ENCODE measurements at places on chromosomes 5 and 9.

DNA sequence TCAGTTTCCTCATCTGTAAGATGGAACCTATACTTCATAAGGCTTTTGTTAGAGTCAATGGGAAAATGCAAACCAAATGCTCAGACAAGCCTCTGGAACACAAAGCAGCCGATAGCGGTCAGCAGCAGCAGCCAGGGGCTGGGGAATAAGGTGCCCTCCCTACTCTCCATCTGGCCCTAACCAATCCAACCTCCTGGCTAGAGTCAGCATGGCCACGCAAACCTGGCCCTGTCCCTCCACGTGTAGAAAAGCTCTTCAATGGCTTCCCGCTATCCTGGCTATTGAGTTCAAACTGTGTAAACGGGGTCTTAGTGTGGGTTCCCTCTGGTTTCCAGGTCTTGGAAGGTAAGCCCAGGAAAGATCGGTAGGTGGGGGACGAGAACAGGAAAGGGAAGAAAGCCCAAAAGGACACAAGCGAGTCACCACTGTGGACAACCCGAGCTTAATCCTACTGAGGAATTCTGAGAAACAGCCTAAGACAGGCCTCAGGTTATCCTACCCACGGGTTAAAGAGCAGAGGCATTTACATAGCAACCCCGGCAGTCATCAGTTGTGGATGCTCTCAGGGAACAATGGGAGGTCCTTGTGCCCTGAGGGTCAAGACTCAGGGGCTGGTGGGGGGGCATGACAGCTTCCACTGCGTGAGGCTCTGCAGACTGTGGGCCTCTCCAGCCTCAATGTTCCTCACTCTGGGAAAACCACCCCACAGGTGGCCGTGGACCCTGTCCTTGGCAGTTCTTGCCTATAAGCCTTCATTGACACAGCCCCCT, 30.9 kb downstream of the FABP6 start:
- peak; percentile 33 for DNase-seq

DNA sequence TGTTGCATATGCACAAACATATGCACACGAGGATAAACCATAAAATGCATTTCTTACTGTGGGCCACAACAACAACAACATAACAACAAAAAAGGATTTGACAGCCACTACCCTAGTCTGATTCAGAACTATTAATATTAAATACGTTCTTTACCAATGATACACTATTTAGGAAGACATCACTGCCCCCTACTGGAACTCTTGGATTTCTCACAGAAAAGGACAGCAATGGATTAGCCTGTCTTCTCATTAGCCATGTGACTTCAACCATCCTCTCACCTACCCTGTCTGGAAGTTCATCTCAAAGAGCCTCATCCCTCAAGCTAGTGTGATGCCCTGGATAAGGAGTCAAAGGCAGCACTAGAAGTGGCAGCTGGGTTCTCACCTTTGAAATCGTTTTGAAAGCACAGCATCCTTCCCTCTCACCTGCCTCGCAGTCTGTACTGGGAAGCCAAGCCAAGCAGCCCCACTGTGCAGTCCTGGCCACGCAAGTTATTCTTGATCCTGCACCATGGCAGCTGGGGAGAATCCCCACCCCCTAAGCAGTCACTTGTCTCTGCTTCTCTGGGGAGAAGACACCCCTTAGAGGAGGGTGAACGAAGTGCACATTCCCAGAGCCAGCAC, 64.6 kb downstream of the SH3TC2 start:
- peak; percentile 70 for DNase-seq

DNA sequence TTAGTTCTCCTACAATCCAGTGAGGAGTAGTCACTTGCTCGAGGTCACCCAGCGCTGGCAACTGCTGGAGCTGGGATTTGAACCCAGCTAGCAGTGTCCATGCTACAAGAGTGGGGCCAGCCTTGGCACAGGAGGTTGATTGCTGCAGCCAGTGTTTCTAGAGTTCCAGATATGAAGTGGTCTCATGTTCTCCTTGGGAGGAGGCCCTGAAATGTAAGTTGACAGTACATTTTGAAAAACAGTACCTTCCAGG, 802 bp downstream of the CCDC107 start:
- DNase-seq, result peak; percentile 37

GRCh38 chr9:126424511-126424910, 97.9 kb downstream of the MVB12B start:
- DNase-seq, result no peak

- DNase-seq, result no peak
Measured at GRCh38 chr9:136720898-136721338, 8.5 kb downstream of the DIPK1B start.

GRCh38 chr9:135186248-135187164, 99.0 kb downstream of the OLFM1 start:
- no peak for DNase-seq

DNA sequence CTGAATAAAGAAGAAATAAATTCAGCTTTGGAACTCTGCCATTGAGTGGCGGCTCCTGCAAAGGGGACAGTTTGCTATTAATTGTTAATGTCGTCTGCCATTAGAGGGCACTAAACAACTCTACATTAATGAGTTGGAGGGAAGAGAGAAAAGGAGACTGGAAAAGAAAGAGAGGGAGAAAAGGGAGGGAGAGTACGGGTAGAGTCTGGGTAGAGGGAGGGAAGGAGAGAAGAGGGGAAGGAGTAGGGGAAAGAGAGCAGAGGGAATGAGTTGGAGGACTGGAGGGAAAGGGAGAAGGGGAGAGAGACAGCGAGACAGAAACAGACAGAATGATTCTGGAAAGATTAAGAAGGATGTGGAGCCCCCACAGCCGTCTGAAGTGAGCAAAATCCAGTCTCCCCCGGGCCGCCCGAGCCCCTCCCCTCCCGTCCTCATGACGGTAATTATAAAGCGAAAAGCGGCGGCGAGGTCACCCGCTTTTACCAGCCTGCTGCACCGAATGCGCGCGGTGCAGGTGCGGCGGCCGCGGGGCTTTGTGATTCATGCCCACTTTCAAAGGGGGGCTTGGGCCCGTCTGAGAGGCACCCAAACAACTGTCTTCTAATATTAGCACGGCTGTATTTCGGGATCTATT, 1.9 kb upstream of the FST start:
- peak; percentile 71 for DNase-seq

GRCh38 chr9:136403538-136403914, 3.6 kb upstream of the SNAPC4 start:
- DNase-seq, result no peak

- no peak for DNase-seq
Measured at GRCh38 chr5:157327771-157328170, 61.8 kb downstream of the CYFIP2 start.

DNA sequence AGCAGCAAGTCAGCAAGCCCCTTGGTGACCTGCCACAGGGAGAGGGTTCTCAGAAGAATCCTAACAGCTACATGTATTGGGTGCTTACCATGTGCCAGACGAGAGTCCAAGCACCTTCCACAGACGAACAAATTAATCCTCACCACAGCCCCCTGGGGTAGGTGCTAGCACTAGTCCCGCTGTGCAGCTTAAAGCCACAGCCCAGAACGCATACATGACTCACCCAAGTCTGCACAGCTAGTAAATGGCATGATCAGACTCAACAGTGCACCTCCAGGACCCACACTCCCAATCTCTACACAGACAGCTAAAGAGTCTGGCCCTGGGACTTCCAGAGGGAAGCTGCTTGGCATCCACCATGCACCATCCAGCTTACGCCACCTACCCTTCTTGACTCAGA, 111.5 kb downstream of the PAX5 start:
- no peak for DNase-seq

DNA sequence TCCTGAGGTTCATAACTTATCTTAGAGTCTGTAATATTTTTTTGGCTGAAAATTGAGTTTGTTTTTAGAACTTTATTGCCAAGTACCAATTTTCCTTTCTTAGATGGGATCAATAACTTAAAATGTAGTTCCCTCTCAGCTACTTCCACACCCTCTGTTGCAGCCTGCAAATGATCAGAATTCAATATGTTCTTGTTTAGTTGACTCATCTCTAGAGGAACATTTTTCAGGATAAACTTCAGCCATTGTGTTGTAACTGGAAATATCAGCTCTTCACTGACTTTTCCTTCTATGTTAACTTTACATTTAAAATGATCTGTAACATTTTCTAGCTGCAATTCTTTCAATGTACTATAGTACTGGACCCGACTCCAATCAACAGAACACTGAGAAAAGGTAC, 115.7 kb downstream of the ESM1 start:
- no peak for DNase-seq

DNA sequence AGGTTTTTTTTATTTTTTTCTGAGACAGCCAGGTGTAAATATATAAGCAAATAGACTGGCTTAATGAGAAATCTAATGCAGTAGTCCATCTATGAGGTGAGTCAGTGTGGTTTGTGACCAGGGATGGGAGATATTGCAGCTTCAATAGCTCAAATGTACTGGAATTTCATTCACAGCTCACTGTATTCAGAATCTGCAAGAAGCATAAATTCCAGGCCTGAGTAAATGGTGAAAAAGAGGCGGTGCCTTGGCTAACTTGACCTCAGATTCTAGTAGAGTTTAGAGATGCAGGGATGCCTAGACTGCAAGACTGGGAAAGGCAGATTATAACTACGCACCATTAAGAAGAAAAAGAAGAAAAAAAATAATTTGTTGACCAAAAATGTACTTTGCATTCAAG, 151.9 kb upstream of the SMC2 start:
- DNase-seq, result no peak

GRCh38 chr5:72505539-72506157, 1.6 kb downstream of the ZNF366 start:
- DNase-seq, result no peak

DNA sequence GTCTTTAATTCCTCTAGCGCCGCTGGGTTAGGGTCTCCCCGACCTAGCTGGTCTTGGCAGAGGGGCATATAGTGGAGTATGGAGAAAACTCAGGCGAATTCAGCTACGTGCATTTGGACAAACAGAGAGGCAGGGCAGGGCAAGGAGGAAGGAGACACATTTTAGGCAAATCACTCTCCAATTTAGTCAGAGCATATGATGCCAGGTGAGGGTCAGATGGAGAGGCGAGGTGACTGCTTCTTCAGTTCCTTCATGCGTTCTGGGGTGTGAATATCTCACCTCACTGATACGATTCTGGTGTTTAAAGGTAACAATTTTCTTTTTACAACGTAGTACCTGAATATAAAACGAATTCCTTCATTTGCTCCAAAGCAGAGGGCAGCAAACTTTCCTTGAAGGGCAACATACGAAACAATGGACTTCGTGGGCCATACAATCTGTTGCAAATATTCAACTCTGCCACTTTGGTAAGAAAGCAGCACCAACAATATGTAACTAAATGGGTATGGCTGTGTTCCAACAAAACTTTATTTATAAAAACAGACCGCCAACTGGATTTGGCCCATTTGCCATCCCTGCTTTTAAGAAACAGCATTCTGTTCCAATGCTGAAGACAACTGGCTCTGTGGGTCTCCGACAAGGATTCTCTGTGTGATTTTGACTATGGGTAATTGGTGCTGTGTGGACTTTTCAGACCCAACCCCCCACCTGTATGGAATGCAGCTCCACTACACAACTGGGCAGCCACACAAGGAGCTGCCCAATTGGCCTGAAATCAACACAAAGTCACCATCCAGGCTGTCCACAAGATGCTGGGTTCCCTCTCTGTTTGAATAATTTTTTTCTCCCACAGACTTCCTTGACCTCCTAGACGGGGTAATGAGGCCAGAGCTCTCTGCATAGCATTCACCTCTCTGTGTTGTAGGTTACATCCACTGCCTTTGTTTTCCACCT, 53.8 kb downstream of the RAPGEF1 start:
- no peak for DNase-seq

GRCh38 chr5:147369742-147370374, 135.0 kb downstream of the STK32A start:
- no peak for DNase-seq

- DNase-seq, result peak; percentile 3
Measured at GRCh38 chr9:135588371-135588770, 26.8 kb downstream of the PAEP start.

DNA sequence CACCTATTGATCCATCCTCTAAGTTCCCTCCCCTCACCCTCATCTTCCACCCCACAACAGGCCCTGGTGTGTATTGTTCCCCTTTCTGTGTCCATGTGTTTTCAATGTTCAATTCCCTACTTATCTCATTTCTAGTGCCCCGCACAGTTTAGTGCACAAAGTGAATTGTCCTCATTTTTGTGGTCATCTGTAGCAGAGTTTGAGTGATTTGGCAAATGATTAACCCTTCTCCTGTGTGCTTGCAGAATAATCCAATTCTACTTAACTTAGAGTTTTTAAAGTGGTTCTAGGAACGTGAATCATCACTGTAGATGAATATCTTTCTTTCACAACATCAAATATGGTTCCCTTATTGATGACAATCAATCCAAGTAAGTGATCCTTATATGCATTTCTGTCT, 6.3 kb upstream of the HAPLN1 start:
- DNase-seq, result no peak

GRCh38 chr5:98510143-98510985, 263.1 kb upstream of the RGMB start:
- DNase-seq, result peak; percentile 27

GRCh38 chr5:76383126-76383832, 19.8 kb upstream of the IQGAP2 start:
- no peak for DNase-seq

- no peak for DNase-seq
Measured at GRCh38 chr5:118578093-118578492, 410.3 kb downstream of the DTWD2 start.

GRCh38 chr5:3197304-3198073, 398.1 kb upstream of the IRX1 start:
- DNase-seq, result peak; percentile 48

DNA sequence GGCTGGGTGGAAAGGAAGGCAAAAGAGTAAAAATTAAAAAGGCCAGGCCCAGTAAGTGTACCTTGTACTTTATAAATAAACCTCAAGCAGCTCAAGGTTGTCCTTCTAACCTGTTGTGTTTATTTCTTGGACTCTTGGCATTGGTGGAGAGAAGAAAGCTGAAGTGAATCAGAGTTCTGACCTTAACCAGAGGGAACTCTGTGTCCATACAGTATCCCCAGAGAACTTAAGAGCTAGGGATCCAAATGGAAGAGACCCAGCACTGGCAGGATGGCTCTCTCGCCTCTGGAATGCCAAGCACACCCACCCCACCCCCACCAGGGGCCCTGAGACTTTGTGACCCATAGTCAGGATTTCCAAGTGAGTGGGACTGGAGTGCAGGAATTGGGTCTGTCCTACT, 14.2 kb downstream of the NUDT2 start:
- no peak for DNase-seq

DNA sequence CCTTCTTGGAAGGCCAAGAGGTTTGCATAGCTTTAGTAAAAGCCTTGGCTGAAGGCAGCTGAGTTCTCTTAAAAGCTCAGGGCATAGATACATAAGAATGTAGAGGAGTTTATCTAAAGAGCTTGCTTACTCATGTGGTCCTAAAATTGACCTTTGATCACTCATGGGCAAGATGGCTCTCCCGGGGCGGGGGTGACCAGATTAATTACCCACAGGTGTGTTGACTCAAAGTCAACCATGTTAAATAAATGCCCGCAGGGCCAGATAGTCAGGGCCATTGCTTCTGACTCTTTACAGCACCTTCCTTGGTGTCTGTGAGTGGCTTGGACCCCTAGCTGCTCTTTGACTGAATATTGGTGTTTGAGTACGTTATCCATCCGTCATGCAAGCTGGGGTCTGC, 33.1 kb upstream of the GHR start:
- peak; percentile 48 for DNase-seq

All from hepatocyte (in vitro differentiated cells).